ENCODE measurements at places on chromosomes 6 and 20. TPM values are rescaled to one million over a fixed set of nuclear protein-coding genes. Genes with fewer than 3 reads are reported as not detected.
A peak's percentile ranks its signal among the peaks of the same experiment; 100 is the strongest.

Gene KIAA1755
- total RNA-seq = not detected

Gene OXT
- total RNA-seq = not detected

Gene LAMA5
- total RNA-seq = 0.13 TPM

Gene OR2H1
- total RNA-seq = not detected

GRCh38 chr20:7195704-7196103, 428.2 kb downstream of the BMP2 start:
- DNase-seq = no peak

DNA sequence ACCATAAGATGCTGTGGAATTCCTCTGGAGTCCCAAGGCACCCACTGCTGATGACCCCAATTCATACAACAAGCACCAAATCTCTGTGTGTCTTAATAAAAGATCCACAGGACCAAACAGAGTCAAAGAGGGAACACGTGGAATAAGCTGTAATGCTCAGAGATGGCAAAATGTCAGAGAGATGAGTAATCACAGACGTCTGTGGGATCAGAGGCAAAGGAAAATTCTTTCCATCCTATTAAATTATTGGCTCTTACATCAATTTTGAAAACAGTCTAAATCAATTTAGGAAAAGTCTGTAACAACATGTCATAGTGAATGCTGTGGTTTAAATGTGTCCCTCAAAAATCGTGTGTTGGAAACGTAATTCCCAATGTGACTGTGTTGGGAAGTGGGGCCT, 17.5 kb upstream of the SAMD3 start:
- DNase-seq = no peak

DNA sequence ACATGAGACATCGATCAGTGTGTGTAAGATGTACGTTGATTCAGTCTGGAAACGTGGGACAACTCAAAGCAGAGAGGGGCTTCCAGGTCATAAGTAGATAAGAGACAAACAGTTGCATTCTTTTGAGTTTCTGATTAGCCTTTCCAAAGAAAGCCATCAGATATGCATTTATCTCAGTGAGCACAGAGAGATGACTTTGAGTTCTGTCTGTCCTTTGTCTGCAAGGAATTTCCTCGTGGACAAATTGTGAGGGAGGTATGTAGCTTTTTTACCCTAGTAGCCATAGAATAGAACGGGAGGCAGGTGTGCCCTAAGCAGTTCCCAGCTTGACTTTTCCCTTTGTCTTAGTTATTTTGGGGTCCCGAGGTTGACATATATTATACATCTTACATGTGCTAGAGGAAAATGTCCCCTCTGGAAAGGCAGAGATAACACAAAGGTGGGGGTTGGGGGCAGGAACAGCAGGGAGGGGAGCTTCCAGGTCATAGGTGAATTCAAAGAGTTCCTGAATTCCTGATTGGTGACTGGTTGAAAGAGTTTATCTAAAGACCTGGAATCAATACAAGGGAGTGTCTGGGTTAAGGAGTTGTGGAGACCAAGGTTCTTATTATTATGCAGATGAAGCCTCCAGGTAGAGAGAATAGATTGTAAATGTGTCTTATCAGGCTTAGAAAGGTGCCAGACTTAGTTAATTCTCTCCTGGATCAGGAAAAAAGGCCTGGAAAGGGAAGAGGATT, 237.0 kb downstream of the NFATC2 start:
- DNase-seq = no peak

GRCh38 chr6:11161031-11161956, 49.8 kb upstream of the ERVFRD-1 start:
- DNase-seq = no peak

DNA sequence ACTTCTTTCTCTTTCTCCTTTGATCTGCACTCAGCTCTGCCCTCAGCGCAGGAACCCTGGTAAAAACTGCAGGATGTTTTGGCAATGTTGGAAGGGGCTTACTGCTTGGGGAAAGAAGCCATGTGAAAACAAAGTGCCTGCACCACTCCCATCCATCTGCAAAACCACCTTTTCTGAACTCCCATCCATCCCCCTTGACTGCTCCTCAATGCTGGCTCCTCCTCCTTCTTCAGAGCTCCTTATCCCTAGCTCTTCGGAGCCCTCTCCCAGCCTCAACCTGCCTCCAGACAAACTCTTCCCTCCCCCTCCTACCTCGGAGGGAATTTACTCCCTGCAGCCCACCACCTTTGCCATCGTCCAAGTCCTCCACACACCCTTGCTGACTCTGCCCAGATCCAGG, 4.2 kb upstream of the ZBTB12 start:
- DNase-seq = no peak

GRCh38 chr20:48265791-48266190, 480.5 kb upstream of the SULF2 start:
- no peak for DNase-seq

GRCh38 chr6:154822947-154823558, 89.8 kb downstream of the SCAF8 start:
- no peak for DNase-seq

- no peak for DNase-seq
These were observed 94.2 kb downstream of the RREB1 start for GRCh38 chr6:7201732-7202541.

GRCh38 chr6:40894962-40895799, 143.8 kb downstream of the UNC5CL start:
- DNase-seq = no peak

- DNase-seq = no peak
These were observed 106.3 kb downstream of the STXBP5 start for GRCh38 chr6:147310521-147310920.

- DNase-seq = no peak
These were observed 694 bp upstream of the FAM120B start for GRCh38 chr6:170305805-170306323.

GRCh38 chr20:50191065-50191543, 474 bp downstream of the CEBPB start:
- DNase-seq = peak; percentile 48

DNA sequence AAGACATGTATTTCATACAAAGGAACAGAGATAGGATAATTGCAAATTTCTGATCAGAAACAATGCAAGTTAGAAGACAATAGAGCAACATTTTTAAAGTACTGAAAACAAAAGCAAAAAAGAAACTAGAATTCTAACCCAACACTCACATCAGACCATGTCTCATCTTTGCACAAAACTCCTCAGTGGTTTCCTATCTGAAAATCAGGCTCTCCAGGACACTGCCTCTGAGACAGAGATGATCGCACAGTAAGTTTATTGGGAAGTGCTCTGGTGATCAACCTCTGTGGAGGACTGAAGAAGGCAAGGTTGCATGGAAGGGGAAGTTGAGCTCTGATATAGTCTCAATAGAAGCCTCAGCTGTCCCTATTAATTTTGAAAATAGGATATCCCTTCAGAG, 2.3 kb upstream of the TTBK1 start:
- DNase-seq = no peak

- DNase-seq = no peak
These were observed 248.8 kb downstream of the SOD2 start for GRCh38 chr6:159444056-159444760.

GRCh38 chr20:18845017-18845416, 31.4 kb downstream of the SCP2D1 start:
- no peak for DNase-seq

All from CD8-positive, alpha-beta memory T cell (primary cell).